ENCODE measurements at places on chromosomes 5 and 9. TPM values are rescaled to one million over a fixed set of nuclear protein-coding genes. Genes with fewer than 3 reads are reported as not detected.

Gene GABRA6
- not detected for total RNA-seq

Gene SMIM33
- total RNA-seq, result not detected

Gene CCL27
- total RNA-seq, result 0.14 TPM

Gene CDH6
- total RNA-seq, result 0.11 TPM

Gene FBP1
- 0.95 TPM for total RNA-seq

Gene SEMA4D
- total RNA-seq, result 2.8 TPM

Gene SCGB3A2
- not detected for total RNA-seq

Gene ANKRD31
- total RNA-seq, result not detected

Gene PDLIM4
- 77.6 TPM for total RNA-seq

Gene GFPT2
- total RNA-seq, result 0.46 TPM

Gene PDE8B
- total RNA-seq, result not detected

Gene UBAP2
- 14.0 TPM for total RNA-seq

Gene CDKN2B-AS1
- total RNA-seq, result 0.39 TPM

Gene PPIP5K2
- total RNA-seq, result 32.6 TPM

Gene DMRT3
- total RNA-seq, result not detected

Gene BTNL8
- not detected for total RNA-seq

Gene CCDC112
- 6.6 TPM for total RNA-seq

Gene EQTN
- total RNA-seq, result not detected

Gene SEMA5A
- total RNA-seq, result 0.04 TPM

Gene PCDH1
- total RNA-seq, result 135 TPM

Gene BNC2
- total RNA-seq, result 16.8 TPM

Gene QRFP
- not detected for total RNA-seq

Gene IFNA13
- total RNA-seq, result not detected

Gene TMEM215
- 0.18 TPM for total RNA-seq

Gene CCL21
- not detected for total RNA-seq

Gene ELOVL7
- not detected for total RNA-seq

Gene RNF183
- total RNA-seq, result not detected

Gene SCAMP1
- total RNA-seq, result 66.7 TPM

Gene FYB1
- not detected for total RNA-seq

Gene IQGAP2
- total RNA-seq, result 8.3 TPM

Gene FAM13B
- total RNA-seq, result 17.0 TPM

Gene RPS23
- 3,689 TPM for total RNA-seq

Gene C9orf153
- 0.07 TPM for total RNA-seq

Gene CNTNAP3
- total RNA-seq, result 98.1 TPM

Gene LECT2
- total RNA-seq, result not detected

Gene ACTBL2
- total RNA-seq, result not detected

Gene PPP2R2B
- total RNA-seq, result not detected

Gene ZNF366
- total RNA-seq, result 0.46 TPM

Gene CAVIN4
- total RNA-seq, result 1.4 TPM

Gene TAF11L11
- not detected for total RNA-seq

Gene RHOBTB3
- 66.9 TPM for total RNA-seq

Gene INSYN2B
- total RNA-seq, result 21.4 TPM

Gene C5orf58
- total RNA-seq, result not detected

Gene SLU7
- total RNA-seq, result 57.5 TPM

Gene RANBP17
- 6.9 TPM for total RNA-seq

Gene SLC45A2
- total RNA-seq, result 0.13 TPM

Gene SHOC1
- total RNA-seq, result not detected

Gene RNF44
- total RNA-seq, result 3.2 TPM

Gene ANGPTL2
- 17.8 TPM for total RNA-seq

Gene CDO1
- total RNA-seq, result 6.3 TPM

Gene SLC4A9
- total RNA-seq, result not detected

Gene LHX6
- 0.14 TPM for total RNA-seq

Gene WWC1
- total RNA-seq, result 0.33 TPM

Gene ROR2
- not detected for total RNA-seq

Gene GFI1B
- total RNA-seq, result not detected

All from pulmonary artery endothelial cell (primary cell).